GM12864 (cell line): ENCODE measurements at places on chromosomes 1 and 21.

GRCh38 chr1:163614361-163614760 is 292.6 kb downstream of the NUF2 start:
- DNase-seq: no peak

DNA sequence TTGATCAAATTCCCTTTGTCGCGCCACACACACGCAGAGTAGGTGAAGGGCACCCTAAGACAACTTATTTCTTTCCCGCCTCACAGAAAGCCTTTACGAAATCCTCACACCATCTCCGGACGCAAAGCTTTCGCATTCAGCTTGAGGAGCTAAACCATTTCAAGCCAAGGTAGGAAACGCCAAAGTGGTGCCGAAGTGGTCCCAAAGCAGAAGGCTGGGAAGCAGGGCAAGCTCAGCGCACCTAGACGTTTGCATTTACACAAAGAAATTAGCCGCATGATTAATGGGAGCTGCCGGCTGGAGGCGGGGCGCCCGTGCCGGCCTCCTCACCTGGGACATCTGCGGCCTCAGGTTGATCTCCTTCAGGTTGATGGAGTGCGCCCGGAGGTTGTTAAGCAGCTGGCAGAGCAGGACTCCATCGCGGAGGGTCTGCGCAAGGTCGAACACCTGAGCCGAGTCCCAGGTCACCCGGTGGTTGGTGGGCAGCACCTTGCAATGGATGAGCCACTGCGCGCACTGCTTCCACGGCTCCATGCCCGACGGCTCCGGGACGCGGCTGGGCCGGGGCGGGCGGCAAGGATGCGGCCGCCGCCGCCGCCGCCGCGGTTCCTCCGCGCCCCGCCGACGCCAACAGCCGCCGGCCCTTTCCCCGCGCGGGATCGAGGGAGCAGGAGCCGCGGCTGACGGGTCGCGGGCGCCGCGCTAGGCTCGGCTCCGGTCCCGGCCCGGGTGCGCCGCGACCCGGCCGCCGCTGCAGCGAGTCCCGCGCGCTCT is 457 bp downstream of the VAV3 start:
- no peak for DNase-seq

DNA sequence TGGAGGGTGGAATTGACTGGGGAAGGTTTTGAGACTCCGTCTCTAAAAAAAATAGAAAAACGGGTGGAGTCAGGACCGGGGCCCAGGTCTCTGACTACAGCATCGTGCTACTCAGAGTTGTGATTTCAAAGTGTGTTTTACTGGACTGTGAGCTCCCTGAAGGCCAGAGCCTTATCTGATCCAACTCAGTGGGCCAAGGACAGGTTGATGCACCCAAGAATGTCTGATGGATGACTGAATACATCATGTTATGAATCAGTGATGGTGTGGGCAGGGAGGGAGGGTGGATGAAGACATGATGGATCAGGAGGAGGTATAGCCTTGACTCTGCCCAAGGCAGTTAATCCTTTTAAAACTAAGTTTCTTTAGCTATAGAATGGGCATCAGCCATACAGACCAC is 81.6 kb downstream of the FOXD2 start:
- no peak for DNase-seq

- DNase-seq: no peak
These were observed 518 bp upstream of the PLCH2 start for GRCh38 chr1:2475571-2475970.

- DNase-seq: no peak
These were observed 370.9 kb downstream of the PTPRU start for GRCh38 chr1:29607236-29607635.
